ENCODE measurements at places on chromosomes 3 and 15.

DNA sequence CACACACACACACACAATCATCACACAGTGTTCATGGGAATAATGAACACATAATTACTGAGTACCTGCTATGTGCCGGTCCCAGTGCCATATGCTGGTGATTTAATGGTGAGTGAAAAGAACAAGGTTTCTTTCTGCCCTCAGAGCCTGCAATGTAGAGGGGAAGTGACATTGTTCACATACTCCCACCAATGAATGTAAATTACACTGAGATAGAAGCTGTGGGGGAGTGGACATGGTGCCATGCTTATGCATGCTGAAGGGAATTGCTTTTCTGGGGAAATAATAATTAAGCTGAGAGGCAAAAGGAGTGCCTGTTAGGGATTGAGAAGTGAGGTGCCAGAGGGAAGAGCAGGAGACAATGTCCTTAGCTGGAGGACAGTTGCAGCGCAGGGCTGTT, 175.1 kb downstream of the MFSD1 start:
- no peak for DNase-seq

DNA sequence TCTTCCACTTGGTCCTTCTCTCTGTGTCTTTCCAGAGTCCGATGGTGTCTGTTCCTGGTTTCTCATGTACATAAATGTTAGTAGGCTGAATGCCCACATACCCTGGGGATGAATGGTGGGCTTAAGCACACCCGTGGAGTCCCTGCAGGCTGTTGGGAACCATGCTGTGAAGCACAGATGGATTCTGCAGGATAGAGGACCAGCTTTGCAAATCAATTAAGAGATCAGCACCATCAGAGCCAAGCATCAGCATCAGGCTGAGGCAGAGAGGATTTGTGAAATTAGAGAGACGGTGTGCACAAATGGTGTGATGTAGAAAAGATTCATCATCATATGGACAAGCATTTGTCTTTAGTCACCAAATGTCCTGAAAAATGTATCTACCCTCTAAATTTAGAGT, 127.1 kb downstream of the SV2B start:
- DNase-seq = no peak

GRCh38 chr3:31081018-31081662, 186.7 kb upstream of the GADL1 start:
- DNase-seq = no peak

DNA sequence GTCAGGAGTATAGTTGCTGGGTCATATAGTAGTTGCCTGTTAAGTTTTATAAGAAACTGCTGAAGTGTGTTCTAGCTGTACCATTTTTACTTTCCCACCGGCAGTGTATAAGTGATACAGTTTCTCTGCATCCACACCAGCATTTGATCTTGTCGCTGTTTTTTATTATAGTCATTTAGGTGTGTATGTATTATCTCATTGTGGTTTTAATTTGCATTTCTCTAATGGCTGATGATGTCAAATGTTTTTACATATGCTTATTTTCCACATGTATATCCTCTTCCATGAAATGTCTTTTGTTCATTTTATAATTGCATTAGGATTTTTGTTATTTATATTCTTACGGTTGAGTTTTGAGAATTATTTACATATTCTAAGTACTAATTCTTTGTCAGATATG, 254.3 kb downstream of the CLSTN2 start:
- DNase-seq = no peak

GRCh38 chr3:182035324-182035723, 323.6 kb downstream of the SOX2 start:
- no peak for DNase-seq

GRCh38 chr3:42369304-42369703, 41.1 kb downstream of the LYZL4 start:
- peak; percentile 3 for DNase-seq

- DNase-seq = peak; percentile 85
Measured at GRCh38 chr15:25933456-25934158, 70.5 kb upstream of the ATP10A start.

- DNase-seq = no peak
Measured at GRCh38 chr3:4595710-4596113, 102.6 kb downstream of the ITPR1 start.

GRCh38 chr15:77497110-77497737, 76.5 kb downstream of the HMG20A start:
- DNase-seq = no peak

DNA sequence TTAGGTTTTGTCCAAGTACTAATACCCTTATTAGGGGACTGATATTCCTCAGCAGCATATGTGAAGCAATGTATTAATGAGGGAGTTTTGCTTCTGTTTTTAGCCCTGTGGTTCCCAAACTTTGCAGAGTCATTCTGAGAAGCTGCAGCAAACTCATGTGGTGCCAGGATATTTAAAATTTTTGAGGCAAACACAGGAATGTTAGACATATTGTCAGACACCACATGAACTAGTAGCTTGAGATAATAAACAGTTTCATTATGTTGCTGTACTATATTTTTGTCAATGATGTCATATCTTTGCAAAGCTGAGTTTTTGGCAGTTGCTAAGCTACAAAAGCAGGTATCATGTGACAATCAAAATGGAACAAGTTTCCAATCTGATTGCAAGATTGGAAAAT, 36.6 kb downstream of the ATP6V1A start:
- DNase-seq = peak; percentile 43

- no peak for DNase-seq
Measured at GRCh38 chr3:46119709-46120498, 88.2 kb downstream of the CCR1 start.

DNA sequence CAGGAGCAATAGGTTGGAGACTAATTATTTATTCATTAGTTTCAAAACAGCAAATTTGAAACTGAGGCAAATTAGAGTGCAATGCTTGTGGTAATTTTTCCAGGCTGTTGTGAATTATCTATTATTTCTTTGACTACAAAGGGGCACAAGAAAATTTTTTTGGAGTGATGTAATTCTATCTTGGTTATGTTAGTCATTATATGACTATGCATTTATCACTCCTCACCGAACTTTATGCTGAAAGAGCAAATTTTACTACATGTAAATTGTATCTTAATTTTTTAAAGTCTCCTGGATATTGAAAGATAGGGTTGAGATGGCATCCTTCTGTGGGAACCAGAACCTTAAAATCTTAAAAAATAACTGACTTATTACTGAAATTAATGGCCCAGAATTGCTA, 320.0 kb upstream of the ROBO1 start:
- DNase-seq = no peak

DNA sequence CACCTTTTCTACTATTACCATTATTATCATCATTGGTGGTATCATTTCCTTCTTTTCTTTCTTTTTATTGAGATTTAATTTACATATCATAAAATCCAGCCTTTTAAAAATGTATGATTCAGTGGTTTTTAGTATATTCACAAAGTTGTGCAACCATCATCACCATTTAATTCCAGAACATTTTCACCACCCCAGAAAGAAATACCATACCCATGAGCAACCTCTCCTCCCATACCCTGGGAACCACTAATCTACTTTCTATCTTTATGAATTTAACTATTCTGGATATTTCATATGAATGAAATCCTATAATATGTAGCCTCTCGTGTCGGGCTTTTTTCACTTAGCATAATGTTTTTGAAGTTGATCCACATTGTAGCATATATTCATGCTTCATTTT, 29.1 kb downstream of the AAGAB start:
- no peak for DNase-seq
